ENCODE measurements at places on chromosomes 12 and 14.

GRCh38 chr12:93229494-93230325, 148.0 kb upstream of the NUDT4 start:
- no peak for DNase-seq

DNA sequence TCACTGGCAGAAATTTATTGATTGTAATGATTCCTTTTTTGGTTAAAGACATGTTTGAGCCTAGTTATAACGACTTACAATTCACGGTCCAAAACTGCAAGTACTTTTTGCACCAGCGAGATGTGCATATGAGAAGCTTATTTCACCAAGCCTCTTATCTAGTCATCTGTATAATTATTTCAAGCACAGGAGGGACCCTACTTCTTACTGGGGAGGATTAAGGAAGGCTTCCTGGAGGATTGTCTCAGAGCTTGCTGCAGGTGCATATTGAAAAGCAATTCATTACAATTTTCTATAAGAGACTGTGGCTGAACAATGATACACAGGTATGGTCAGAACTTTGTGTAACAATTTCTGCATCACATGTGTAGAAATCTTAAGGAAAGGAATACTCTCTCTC, 152.9 kb downstream of the CAND1 start:
- DNase-seq = no peak

DNA sequence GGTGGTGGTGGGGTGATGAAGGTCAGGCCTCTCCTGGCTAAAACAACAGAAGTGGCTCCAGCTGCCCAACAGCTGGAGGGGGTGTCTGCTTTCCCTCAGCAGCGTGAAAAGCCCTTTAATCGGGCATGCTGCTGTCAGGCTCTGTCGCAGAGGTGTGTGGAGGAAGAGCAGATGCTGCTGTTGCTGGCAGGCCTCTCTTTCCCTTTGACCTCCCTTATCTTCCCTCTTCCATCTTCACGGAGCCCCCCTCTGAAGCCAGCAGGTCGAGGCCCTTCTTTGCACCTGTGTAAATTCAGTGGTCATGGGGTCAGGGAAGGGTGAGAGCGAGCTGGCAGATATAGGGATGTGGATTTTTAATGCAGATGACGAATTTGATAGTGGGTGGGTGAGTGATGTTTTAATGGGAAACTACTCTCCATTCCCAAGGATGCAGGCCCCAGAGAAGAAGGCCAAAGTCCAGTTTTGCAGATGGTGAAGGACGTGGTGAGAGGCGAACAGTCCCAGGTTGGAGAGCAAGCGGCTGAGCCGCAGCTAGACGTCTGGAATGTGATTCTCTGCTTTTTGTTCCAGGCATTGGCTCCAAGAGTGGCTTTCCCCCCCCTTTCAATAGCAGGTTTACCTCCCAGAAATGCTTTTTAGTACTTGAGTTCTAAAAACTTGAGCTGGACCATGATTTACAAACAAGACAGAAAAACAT, 64.0 kb downstream of the SMOC1 start:
- DNase-seq = no peak

DNA sequence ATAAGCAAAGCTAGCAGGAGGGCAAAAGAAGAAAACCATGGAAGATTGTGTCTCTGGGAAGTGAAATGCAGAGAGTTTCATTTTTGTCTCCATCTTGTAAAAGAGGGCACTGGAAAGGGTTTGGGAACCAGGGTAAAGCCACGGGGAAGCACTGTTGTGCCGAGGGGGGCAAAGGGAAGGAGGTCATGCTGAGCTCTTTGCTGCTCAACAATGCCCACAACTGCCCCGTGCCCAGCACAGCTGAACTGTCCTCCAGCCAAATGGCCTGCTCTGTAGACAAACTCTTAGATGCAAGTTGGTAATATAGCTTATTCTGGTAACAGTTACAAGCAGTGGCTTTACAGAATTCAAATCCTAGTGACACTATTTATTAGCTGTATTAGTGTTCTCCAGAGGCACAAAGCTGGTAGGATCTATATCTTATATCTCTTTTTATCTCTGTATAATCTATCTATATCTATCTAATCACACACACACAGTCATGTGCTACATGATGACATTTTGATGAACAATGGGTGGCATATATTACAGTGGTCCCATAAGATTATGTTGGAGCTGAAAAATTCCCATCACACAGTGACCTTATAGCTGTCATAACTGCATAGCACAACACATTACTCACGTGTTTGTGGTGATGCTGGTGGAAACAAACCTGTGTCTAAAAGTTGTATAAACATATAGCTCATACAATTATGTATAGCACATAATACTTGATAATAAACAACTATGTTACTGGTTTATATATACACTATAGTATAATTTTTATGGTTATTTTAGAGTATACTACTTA, 203.4 kb upstream of the DDHD1 start:
- no peak for DNase-seq

DNA sequence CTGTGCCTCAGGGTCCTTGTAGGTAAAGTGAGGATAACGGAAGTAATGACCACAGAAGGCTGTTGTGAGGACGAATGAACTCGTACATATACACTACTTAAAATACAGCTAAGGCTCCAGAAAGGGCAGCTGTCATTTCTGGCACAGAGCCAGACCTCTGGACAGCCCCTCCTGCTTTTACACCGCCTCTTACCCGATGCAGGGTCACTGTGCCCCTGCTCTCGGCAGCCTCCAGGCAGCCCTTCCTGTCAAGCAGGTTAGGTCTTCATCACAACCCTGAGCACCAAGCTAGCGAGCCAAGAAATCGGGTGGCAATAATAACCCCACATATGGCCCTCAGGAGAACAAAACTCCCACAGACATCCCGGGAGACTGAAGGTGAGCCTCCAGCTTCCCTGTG, 8.5 kb downstream of the TMEM229B start:
- no peak for DNase-seq

GRCh38 chr12:92520511-92520910, 182.3 kb upstream of the PLEKHG7 start:
- DNase-seq = no peak

DNA sequence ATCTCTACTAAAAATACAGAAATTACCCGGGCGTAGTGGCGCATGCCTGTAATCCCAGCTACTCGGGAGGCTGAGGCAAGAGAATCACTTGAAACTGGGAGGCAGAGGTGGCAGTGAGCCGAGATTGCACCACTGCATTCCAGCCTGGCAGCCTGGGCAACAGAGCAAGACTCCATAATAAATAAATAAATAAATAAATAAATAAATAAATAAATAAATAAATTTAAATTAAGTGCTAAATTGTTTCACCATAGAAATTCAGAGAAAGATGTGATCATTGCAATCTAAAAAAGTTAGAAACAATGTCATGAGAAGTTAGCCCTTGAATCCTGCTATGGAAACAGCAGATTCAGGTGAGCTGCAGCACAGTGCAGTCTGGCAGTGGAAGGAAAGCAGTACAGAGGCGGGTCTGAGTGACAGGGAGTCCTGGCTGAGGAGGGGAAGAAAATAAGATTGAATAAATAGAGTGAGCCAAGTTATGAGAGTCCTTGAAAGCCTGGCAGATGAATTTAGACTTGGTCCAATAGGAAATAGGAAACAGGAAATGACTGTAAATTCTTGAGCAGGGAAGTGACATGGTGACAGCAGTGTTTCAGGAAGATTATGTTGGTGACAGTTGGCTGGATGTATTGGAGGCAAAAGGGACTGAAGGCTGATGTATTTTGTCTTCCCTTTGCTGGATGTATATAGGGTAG, 241.5 kb downstream of the GXYLT1 start:
- DNase-seq = no peak

DNA sequence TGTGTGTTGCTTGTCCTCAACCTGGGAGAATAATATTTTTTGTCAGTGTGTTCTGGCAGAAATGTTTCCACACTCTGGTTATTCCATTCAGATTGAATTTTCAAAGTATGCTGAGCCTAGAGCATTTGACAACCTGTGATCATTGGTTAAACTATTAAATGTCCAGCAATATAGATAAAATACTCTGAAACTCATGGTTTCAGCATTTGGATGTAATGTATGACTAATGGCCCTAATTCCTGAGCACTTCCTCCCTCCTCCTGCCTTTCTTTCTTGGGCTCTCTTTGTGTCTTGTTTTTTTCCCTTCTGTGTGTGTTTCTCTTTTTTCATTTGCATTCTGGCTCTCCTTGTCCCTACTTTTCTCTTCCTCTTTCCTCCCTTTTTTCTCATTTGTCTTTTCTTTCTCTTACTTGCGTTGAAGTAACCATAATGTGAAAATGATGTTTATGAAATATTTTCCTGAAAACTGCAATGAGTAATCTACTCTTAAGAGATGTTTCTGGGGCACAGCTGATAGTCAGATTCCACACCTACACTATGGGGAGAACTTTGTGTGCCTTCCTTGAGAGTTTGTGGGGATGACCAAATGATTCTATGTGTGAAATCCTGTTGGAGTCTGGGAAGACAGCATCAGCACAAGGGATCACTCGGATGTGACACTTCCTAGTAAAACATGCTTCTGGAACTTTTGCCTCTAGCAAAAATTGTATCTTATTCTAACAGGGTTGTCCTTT, 74.6 kb downstream of the FRMD6 start:
- DNase-seq = no peak

GRCh38 chr12:27083861-27084394, 1.6 kb upstream of the C12orf71 start:
- DNase-seq = no peak

DNA sequence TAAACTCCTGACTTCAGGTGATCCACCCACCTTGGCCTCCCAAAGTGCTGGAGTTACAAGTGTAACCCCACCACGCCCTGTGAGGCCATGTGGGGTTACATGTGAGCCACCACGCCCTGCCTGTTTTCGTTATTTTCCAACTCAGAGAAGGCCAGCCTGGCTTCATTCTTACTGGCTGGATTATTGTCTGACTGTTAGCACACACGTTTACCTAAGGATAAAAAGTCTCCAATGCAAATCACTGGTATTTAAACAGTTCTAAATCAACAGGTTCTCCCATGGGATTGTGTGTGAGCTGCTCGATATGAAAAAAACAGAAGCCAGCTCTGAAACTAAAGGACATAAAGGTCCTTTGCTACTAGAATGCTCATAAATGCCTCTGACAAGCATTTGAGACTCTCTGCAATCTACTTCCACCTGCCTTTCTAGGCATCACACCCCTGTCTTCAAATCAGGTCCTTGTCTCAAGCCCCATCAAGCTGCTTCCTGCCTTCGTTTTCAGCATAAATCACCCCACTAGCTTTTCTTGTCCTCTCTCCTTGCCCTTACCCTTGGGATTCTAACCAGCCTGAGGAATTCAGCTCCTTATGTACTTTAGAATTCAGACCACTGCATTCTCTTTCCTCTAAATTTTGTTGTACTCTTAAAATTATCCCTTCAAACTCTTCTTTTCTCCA, 265.0 kb downstream of the DUSP6 start:
- DNase-seq = no peak

DNA sequence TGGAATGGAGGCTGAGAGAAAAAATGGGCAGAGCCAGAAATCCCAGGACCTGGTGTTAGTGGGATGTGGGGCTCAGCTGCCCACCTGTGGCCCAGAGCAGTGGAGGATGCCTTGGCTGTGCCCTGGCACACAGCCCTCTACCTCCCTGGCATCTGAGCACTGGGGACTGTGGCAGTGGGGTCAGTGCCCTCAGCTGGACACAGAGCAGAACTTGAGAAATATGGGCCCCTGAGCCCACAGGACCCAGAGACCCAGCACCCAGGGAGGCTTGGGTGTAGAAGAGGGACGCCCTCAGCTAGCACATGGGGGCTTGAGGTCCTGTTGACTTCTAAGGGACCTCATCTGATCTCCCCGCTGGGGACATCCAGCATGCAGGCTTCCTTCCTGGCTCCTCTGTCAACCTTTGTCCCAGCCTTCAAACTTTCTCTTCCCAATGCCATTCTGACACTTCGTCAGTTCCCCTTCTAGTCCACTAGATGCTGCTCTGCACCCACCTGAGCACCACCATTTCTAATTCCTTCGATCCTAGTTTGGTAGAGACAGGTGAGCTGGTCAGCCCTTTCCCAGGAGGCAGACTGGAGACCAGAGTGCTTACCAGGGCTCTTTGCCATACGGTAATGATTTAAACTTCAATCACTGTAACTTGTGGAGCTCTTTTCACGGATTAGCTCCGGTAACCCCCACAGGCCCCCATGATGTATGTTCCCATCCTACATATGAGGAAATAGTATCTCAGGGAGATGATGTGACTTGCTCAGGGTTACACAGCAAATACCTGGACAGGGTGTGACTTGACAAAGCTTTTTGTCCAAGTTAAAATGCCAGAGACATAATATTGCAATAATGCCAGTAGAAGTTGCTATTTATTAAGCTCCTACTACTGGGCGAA, 143.7 kb downstream of the ASCL4 start:
- peak; percentile 2 for DNase-seq

All from NCI-H2107 (cell line).